Kasumi-1 (cell line): ENCODE measurements at places on chromosomes 13 and 19.

- DNase-seq, result no peak
Observed at GRCh38 chr19:8504171-8504570, 1.7 kb upstream of the PRAM1 start.

GRCh38 chr13:76890021-76890420, 3.8 kb upstream of the KCTD12 start:
- no peak for DNase-seq

DNA sequence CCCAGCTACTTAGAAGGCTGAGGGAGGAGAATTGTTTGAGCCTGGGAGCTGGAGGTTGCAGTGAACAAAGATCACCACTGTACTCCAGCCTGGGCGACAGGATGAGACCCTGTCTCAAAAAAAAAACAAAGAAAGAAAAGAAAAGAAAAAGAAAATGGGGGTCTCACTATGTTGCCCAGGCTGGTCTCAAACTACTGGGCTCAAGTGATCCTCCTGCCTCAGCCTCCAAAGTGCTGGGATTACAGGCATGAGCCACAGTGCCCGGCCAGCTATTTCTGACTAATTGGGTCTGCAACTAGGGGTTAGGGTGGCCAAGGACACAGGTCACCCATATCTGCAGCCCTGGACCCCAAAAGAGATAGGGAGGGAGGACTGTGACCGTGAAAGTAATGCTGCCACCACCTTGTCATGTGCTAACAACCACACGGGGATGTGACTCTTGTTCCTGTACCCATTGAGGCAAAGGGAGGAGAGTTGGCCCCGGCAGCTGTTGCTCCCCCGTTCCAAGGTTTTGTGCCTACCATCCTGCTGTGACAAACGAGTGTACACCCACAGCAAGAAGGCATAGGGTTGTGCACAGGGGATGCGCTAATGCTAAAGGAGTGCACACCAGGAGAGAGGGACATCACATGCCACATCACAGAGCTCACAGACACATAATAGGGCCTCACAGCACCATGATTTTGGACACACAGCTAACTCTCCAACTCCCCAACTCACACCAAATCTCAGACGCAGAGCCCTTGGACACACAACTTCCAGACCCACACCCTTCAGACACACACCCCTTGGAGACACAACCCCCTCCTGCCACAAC, 619 bp downstream of the MEF2B start:
- DNase-seq, result no peak

- no peak for DNase-seq
Observed at GRCh38 chr13:58906329-58907007, 1257.3 kb downstream of the DIAPH3 start.

DNA sequence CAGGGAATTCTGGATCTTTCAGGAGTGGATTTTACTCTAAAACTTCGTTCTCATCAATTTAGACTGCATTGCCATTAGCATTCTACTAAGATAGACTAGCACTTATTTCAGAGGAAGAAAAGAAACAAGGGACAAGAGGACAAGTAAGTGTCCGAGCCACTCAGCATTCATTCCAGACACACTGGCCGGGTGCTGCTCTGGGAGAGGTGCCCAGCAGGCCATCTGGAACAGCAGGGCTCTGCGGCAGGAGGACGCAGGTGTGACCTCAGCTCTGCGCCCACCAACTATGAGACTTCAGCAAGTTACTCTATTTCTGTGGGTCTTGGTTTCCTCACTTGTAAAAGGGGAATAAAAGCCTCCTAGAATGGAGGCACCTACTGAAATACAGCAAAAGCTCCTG, 4.2 kb downstream of the EPS15L1 start:
- DNase-seq, result no peak
